ELR (cell line): ENCODE measurements at places on chromosomes 13 and 19.

DNA sequence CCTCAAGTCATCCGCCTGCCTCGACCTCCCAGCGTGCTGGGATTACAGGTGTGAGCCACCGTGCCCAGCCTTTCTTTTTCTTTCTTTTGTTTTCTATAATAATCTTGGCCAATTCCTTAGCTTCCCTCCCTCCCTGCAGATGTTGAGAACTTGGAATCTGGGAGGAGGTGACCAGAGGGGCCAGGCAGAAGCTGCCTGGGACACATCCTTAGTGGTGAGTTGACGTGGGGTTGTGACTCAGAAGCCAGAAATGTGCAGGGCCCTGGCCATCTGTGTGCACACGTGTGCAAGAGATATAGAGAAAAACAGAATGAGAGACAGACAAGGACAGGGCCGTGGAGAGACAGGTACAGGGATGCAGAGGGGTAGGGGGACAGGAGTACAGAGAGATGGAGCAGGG lies 154.3 kb downstream of the SIPA1L3 start:
- DNase-seq: peak; percentile 90

GRCh38 chr19:12224676-12225075 lies 61.8 kb downstream of the ZNF136 start:
- DNase-seq: no peak

DNA sequence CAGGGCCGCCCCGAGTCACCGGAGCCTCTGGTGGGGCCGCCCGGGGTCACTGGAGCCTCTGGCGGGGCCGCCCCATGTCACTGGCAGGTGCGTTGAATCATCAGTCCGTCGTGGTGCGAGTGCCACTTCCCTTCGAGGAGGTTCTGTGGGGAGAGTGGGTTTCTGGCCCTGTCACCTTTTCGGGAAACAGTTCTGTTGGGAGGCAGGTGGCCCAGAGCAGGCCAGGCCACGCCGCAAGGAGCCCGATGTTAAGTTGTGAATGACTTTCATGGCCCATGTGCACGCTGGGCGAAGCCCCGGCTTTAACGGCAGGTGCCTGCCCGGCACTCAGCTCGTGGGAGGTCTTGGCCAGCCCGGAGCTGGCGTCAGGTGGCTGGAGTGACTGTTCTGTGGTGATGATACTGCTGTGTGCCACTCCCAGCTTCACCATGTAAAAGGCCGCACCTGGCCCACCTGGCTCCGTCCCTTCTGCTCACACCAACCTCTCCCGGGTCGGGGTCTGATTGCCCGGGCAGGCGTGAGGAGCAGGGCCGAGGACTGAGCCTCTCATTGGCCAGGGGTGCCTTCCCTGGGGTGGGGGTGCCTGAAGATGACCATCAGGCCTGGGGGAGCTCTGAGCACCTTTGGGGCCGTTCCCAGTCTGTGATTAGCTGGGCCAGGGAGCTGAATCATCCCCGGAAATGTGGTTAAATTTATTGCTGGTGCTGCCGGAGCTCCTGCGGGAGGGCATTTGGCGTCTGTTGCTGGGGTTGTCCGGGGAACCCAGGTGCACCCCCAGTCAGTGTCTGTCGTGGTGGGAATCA lies 29.2 kb downstream of the CSNK1G2 start:
- DNase-seq: peak; percentile 52

DNA sequence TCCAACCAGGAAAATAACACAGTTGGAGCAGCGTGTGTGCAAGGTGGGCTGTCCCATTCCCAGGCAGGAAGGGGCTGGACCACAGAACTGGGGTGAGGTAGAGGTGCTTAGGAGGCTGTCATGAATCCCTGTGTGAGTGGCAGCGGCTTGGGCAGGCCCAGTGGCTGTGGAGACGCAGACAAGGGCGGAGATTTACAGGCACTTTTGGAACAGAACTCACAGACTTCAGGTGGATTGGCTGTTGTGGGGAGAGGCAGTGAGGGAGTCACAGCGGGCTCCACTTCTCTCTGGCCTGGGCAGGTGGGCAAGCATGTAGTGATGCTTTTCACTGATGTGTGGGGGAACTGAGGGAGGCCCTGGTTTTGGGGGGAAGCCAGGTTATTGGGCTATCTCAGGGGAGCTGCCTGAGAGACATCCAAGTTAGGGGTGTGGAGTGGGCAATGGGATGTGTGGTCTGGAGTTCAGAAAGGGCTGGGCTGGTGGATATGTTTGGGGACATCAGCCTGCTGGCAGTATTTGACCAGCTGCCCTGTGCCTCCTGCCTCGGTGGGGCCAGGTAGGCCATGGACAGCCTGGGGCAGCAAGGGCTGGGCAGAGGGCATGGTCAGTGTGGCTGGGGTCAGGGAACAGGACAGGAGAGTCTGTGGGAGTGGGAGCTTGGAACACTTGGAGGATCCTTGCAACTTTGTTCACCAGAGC lies 27.0 kb upstream of the ZNF492 start:
- no peak for DNase-seq

GRCh38 chr13:67946131-67946530 lies 716.0 kb upstream of the PCDH9 start:
- no peak for DNase-seq
